ENCODE measurements at places on chromosomes 5 and 9. TPM values are rescaled to one million over a fixed set of nuclear protein-coding genes. Genes with fewer than 3 reads are reported as not detected.
A peak's percentile ranks its signal among the peaks of the same experiment; 100 is the strongest.

- DNase-seq, result no peak
These were observed 596.1 kb downstream of the IRX1 start for GRCh38 chr5:4191703-4192102.

DNA sequence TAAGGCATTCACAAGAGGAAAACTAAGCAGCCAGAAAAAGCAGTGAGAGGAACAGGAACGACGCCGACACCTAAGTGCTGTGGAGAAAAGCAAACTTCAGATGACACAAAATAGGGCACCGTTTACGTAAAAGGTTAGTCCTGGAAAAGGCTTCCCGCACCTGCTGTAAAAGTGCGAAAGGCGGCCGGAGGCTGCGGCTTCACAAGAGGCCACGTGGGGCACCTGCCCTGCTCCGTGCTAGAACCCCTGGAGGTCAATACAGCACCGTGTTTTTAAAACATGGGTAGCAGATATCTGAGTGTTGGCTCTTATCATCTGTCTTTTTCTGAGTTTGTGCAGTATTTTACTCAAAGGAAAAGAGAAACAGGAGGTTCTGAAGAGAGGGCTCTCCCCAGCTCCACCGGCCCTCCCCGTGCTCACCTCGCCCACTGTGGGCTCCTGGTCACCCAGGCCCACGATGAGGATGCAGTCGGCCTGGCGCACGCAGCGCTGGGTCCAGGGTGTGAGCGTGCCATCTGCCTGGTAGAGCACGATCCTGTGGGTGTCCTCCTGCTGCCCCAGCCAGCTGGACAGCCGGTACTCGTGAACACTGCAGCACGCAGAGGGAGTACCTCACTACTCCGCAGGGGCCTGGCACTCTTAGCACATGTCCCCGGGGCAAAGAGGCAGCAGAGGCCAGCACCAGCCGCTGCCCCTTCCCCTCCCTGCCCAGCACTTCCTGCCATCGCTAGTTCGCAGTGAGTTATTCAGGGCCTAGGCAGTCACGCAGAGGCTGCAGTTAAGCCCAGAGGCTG is 21.0 kb upstream of the NSMF start:
- no peak for DNase-seq

DNA sequence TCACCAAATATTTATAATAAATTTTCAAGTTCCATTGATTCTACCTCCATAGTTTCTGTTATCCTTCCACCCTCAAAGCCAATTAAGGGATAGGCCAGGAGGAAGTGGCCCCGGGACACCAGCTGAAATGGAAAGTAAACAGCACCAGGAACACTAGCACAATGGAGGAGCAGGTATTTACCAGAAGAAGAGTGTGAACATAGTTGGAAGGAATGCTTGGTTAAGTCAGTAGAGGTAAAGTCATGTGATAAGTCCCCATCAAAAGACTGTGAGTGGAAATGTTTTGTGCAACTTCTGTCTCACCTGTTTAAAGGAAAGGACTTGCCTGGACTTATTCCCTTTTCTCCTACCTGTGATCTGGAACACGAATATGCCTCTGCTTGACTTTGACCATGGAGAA is 146.7 kb upstream of the RAI14 start:
- no peak for DNase-seq

DNA sequence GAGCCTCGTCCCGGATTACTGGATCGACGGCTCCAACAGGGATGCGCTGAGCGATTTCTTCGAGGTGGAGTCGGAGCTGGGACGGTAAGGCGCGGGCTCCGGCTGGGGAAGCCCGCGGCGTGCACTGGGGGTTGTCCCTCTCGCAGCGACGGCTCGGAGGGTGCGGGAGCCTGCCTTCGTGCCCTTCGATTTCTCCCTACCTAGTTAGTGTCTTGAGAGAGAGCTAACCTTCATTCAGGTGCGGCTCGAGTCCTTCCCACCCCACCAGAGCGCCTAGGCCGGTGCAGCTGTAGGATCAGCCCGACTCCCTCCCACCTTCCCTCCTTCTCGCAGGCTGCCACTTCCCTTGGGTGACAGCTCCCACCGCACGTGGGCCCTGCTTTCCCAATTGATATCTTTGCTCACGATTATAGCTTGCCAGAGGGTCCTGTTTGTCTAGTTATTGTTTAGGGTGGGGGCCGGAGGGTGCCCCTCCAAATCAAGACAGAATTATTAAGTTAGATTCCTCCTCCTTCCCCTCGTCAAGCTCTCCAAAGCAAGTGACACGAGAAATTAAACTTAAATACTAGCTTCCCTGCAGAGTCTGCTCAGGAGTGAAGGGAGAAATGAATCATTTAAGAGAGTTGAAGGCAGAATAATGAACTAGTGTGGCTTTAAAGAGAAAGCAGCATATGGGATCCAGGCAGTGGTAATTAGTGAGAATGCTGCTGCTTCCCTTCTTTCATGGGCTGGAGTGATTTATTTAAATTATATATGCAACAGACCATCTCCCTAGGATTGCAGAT is 569 bp downstream of the CAMK4 start:
- DNase-seq, result no peak

DNA sequence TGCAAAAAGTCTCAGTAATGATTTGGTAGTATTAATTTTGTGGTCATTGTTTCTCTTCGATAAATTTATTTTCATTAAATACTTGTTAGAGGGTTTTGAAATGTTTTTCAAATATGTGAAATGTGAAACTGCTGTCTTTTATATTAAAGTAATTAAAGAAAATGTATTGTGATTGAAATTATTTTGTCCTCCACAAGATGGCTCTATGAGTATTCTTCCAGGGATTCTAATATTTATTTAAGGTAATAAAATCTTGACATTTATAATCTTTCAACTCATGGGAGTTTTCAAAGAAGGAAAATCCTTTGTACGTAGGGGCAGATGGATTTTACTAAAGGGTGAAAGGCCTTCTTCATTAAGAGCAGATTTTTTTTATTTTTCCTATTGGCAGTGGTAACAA is 19.3 kb downstream of the ISOC1 start:
- DNase-seq, result no peak

- peak; percentile 41 for DNase-seq
These were observed 18.8 kb downstream of the GLE1 start for GRCh38 chr9:128523199-128523925.

GRCh38 chr5:68047035-68047434 is 168.5 kb upstream of the PIK3R1 start:
- no peak for DNase-seq

GRCh38 chr9:114243240-114243639 is 79.7 kb upstream of the ORM1 start:
- no peak for DNase-seq

GRCh38 chr5:43171451-43171850 is 20.6 kb upstream of the NIM1K start:
- DNase-seq, result no peak

DNA sequence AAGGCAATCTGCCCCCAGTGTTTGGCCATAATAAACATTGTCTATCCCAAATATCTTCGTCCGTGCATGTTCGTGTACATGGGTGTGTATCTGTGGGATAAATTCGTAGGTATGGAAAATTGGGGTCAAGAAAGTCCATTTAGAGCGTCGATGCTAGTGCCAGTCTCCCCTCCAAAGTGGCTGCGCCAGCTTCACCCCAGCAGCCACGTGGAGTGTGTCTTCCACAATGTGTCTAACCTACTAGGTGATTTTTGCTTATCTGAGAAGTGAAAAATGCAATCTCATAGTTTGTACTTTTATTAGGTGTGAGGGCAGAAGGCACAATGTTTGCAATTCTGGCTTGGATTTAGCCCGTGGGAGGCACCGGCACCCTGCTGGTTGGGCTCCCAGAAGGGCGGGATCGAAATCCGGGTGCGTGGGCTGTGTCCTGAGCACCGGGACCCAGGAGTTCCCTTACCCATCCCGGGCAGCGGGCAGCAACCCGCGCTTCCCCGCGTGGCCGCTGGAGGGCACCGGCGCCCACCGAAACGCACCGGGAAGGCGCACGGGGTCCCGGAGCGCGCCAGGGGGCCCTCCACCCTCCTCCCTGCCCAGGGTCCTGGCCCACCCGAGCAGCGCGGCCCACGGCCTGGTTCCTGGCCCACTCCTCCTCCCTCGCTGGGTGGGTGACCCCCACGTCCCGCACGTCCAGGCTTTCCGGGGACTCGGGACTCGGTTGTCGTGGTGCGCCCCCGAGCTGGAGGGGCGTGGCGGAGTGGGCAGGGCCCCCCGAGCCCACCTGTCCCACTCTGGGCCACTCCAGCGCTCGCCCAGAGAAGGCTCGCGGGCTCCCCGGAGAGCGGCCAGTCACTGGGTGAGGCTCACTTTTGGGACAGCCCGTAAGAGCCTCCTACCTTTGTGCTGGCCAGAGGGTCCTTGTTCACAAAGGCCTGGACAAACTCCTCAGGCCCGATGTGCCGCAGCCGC is 55.4 kb upstream of the RNF130 start:
- DNase-seq, result peak; percentile 42

GRCh38 chr5:76964060-76964459 is 11.2 kb downstream of the CRHBP start:
- no peak for DNase-seq

GRCh38 chr5:133052317-133053175 is 733 bp downstream of the HSPA4 start:
- DNase-seq, result peak; percentile 41

DNA sequence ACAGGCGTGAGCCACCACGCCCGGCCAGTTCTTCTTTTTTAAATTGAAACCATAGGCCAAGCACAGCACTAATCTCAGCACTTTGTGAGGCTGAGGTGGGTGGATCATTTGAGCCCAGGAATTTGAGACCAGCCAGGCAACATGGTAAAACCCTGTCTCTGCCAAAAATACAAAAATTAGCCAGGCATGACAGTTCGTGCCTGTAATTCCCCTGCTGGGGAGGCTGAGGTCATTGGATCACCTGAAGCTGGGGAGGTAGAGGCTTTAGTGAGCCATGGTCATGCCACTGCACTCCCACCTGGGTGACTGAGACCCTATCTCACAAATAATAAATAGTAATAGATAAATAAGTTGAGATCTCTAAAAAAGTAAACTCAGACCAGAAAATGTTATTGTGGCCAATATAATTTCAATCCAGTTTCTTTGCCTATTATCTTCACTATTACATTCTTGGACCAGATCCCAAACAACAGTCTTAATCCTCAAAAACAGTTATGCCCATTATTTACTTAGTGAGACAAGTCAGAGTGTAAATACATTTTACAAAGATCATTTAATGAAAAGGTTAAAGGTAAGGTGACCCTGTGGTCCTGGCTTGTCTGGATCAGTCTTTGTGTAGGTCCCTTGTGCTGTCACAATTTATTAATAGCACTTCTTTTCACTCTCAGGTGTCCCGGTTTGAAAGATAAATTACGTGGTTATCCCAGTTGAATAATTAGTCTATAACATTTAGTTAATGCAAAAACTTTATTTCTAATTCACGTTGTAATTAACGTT is 53.6 kb downstream of the RAB24 start:
- no peak for DNase-seq

GRCh38 chr5:45334939-45335338 is 361.2 kb downstream of the HCN1 start:
- DNase-seq, result no peak

DNA sequence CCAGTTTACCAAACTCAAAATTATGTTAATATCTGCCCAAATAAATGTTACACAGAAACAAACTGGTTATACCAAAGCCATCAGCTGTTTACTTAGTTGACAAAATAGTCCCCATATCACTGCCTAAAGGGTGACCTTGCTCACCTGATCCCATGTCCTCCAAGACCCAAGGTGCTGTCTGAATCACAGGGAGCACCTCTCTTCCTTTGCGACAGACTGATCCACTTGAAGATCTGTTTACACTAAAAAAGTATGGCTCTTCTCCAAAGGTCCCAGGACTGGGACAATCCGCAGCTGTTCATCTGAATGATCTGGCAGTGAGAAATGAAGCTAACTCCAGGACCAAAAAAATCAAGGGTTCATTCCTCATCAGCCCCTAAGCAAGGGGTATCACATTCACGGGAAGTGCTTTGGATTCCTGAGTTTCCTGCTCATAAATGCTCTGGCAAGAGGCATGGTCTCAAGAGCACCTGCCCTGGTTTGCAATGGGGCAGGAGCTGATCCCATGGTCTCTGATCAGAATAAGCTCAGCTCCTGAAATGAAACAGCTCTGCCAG is 5.0 kb downstream of the PRUNE2 start:
- DNase-seq, result no peak

DNA sequence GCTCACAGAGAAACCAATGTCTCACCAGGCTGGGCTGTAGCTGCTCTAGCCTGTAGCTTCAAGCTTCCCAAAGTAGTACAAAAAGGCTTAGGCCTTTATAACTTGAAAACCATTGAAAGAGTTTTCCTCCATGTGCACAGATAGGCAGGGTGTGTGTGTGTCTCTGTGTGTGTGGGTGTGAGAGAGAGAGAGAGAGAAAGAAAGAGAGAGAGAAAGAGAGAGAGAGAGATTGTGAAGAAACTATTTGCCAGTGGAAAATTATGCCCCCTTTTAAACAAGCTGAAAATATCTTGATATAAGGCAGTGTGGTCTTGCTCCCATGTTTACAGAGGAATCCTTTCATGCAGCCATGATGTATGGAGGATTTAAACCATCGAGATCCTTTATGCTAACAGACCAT is 17.9 kb upstream of the GDNF start:
- DNase-seq, result no peak

- DNase-seq, result no peak
These were observed 76.5 kb downstream of the COL27A1 start for GRCh38 chr9:114231719-114232449.

GRCh38 chr9:3699883-3700282 is 174.1 kb upstream of the RFX3 start:
- no peak for DNase-seq

- DNase-seq, result no peak
These were observed 3.0 kb upstream of the FGF18 start for GRCh38 chr5:171416160-171417049.

- DNase-seq, result no peak
These were observed 39.2 kb downstream of the TLE4 start for GRCh38 chr9:79610791-79611614.

- DNase-seq, result no peak
These were observed 580.2 kb upstream of the PTPRD start for GRCh38 chr9:11192993-11193392.

The SLC46A2 gene
- not detected for total RNA-seq

The PCDHAC2 gene
- total RNA-seq, result 1.6 TPM

The PCDHGB5 gene
- 8.2 TPM for total RNA-seq

The PTGDS gene
- total RNA-seq, result 4,966 TPM

The AMBP gene
- not detected for total RNA-seq

The RMND5B gene
- total RNA-seq, result 31.3 TPM

The ARSI gene
- total RNA-seq, result 0.42 TPM

The OR13D1 gene
- total RNA-seq, result not detected

The UNC13B gene
- total RNA-seq, result 13.7 TPM

Data from heart right ventricle (tissue), 16 donors.